Iris pigment epithelial cell (primary cell): ENCODE measurements at places on chromosomes 16 and 17.

- no peak for DNase-seq
Measured at GRCh38 chr16:84686707-84687298, 13.0 kb upstream of the USP10 start.

- peak; percentile 44 for DNase-seq
Measured at GRCh38 chr16:11250091-11250785, 5.8 kb downstream of the SOCS1 start.

GRCh38 chr17:8147805-8148404, 4.3 kb downstream of the PER1 start:
- DNase-seq, result no peak

DNA sequence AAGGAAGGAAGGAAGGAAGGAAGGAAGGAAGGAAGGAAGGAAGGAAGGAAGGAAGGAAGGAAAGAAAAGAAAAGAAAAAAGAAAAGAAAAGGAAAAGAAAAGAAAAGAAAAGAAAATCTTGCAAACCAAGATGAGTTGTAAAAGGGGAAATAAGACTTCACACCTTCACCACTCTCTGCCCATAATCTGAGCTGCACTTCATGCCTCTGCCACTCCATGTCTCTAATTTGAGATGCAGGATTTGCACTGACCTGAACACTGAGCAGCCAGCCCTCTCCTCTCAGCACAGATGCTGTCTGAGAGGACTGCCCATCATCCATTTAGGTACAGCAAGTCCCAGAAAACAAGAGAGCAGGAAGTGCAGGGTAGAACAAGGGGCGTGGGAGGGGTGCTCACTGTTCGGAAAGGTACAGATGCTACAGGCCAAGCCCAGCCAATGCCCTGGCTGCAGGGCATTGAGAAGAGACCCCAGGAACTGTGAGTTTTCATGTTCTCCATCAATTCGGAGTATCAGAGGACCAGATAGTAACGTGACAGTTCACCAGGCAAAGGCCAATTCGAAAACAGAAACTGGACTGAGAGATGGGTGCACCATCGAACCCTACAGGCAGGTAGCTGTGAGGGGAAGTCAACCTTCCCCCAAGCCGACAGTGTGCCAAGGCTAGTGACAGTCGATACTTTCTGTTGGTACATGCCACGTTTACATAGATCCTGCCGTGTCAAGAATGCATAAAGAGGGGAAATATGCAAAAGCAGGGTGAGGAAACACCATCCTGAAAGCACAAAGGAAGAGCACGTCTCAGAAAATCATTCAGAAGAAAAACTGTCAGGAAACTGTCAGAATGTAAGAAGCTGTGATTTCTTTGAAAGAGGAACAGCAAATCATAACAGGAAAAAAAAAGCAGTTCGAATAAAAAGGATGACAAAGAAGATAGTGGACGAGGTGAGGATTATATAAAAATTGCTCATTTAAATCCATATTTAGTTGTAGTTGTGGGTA, 142.0 kb upstream of the RCVRN start:
- DNase-seq, result no peak

DNA sequence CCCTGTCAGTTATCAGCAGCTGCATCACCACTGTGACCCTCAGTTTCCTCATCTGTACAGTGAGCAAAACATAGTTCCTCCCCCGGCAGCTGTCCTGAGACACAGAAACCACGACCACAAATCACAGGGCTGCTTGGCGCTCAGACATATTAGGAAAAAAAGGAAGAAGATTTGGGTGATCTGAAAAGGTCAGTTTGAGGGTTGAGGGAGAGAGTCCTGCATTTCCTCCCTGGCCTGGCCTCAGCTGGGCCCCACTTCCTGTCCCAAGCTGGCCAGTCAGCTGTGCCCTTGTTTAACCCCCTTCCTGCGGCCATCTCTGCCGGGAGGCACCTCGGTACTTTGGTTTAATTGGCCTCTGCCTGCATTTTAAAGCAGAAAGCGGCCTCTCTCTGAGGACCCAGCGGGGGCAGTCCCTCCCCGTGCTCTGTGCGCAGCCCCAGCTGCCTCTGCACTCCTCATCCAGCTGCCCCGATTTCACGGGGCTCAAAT, 24.0 kb upstream of the CIBAR2 start:
- no peak for DNase-seq

- peak; percentile 74 for DNase-seq
Measured at GRCh38 chr16:88784074-88784855, 755 bp downstream of the PIEZO1 start.

DNA sequence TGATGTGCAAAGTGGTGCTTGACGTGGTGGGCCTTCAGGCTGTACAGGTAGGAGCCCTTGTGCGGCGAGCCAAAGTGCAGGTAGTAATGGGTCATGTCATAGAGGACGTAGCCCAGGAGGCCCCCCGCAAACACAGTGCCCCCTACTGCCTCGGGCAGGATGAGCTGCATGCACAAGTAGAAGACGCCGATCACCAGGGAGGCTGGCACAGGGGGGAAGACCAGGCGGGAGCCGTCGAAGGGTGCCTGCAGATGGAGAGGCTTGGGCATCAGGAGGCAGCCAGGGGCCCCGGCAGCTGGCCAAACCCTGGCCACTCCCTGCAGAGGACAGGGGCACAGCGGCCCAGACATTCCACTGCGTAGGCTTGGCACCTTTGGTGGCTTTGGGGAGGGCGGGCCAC, 15.7 kb upstream of the MLKL start:
- DNase-seq, result no peak

GRCh38 chr16:50133214-50133613, 19.9 kb upstream of the TENT4B start:
- no peak for DNase-seq

GRCh38 chr16:7705885-7706284, 373.2 kb downstream of the RBFOX1 start:
- DNase-seq, result no peak

GRCh38 chr16:83967838-83968305, at the start of gene NECAB2:
Gene NECAB2 (plus strand): TSS chr16:83968244. CDS start chr16:83968649, 405 bp downstream.
- DNase-seq, result peak; percentile 20

GRCh38 chr16:79168321-79168720, 432.2 kb downstream of the MAF start:
- DNase-seq, result no peak

GRCh38 chr17:64780096-64781013, 118.2 kb upstream of the SMURF2 start:
- no peak for DNase-seq

DNA sequence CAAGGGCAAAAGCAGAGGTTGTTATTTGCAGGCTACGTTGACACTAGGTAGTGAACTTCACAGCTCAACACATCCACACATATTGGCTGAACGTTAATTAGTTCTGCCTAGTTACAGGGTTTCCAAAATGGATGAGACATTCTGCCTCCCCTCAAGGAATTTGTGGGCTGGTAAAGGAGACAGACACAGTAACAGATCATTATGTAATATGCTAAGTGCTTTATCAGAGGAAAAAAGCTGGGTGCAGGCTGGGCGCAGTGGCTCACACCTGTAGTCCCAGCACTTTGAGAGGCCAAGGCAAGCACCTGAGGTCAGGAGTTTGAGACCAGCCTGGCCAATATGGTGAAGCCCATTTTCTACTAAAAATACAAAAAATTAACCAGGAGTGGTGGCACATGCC, 26.2 kb downstream of the BMERB1 start:
- DNase-seq, result no peak

DNA sequence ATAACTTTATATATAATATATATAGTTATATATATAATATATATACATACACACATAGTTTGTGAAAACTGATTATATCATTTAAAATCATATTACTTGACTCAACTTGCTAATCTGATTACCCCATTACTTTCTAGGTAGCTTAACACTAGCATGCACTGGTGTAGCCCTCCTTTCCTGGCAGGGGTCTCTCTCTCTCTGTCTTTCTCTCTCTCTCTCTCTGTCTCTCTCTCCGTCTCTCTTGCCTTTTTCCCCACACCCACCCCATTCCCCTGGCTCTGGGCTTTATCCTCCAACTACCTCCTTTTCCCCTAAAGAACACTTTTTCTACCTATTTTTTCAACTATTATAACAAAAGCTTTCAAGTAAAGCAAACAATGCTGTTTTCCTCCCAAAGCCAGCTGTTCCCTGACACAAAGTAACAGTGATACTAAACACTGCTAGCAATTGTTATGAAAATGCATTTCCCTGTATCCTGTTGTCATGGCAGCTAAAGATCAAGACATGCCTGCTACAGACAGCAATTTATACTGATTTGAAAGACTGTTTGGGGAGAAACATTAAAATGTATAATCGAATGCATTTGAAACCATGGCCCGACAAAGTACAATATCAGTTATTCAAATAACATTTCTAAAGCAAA, 89.4 kb downstream of the CHD9NB start:
- DNase-seq, result no peak

DNA sequence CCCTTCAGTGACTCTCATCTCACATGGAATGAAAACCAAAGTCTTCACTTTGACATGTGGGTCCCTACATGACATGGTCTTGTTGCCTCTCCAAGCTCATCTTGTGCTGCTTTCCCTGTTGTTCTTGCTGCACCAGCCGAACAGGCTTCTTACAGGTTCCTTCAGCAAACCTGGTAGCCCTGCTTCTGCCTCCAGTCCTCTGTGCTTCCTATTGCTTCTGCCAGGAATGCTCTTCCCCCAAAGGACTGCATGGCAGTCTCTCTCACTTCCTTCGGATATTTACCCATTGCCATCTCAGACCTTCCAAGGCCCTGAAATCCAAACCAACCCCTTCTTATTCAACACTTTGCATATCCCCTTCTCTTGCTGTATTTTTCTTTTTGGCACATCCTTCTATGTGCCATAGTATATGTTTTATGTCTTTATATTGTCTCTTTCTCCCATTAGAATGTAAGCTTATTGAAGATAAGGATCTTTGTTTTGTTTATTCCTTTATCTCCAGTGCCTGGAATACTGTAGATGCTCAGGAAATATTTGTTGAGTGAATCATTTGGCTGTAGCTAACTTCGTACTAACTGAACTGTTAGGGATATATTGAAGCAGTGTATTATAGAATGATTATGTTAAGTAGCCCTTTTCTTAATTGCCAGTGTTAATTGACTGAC, 57.9 kb upstream of the SLC12A3 start:
- DNase-seq, result peak; percentile 77
